Thymus (tissue), 14 donors: ENCODE measurements at places on chromosomes 3 and 15. TPM values are rescaled to one million over a fixed set of nuclear protein-coding genes. Genes with fewer than 3 reads are reported as not detected.

TRIM42 gene
- polyA plus RNA-seq = 0.05 TPM

RPLP1 gene
- polyA plus RNA-seq = 2,341 TPM

GPR149 gene
- polyA plus RNA-seq = 0.02 TPM

PSTPIP1 gene
- polyA plus RNA-seq = 54.8 TPM

GP9 gene
- polyA plus RNA-seq = 0.02 TPM

TAGLN3 gene
- 1.5 TPM for polyA plus RNA-seq

WNT5A gene
- 5.5 TPM for polyA plus RNA-seq

QTRT2 gene
- 9.0 TPM for polyA plus RNA-seq

KIF23 gene
- 2.9 TPM for polyA plus RNA-seq

CP gene
- polyA plus RNA-seq = 4.2 TPM

B3GNT5 gene
- polyA plus RNA-seq = 10.5 TPM

PPP1R14D gene
- 1.2 TPM for polyA plus RNA-seq

SPG21 gene
- 71.5 TPM for polyA plus RNA-seq

ETV5 gene
- 4.9 TPM for polyA plus RNA-seq

IFT122 gene
- polyA plus RNA-seq = 10.0 TPM

PRRT3 gene
- 1.6 TPM for polyA plus RNA-seq

CHL1 gene
- polyA plus RNA-seq = 1.5 TPM

IL16 gene
- 64.1 TPM for polyA plus RNA-seq

VGLL3 gene
- 2.1 TPM for polyA plus RNA-seq

CHDH gene
- polyA plus RNA-seq = 0.57 TPM
